NCI-H187 treated with DMSO at 0.1 percent for 48 hours (cell line): ENCODE measurements at places on chromosomes 7 and 10.

GRCh38 chr7:117435475-117436043, 8.3 kb upstream of the ASZ1 start:
- DNase-seq = no peak

GRCh38 chr10:64518456-64518855, 997.3 kb downstream of the REEP3 start:
- DNase-seq = no peak

GRCh38 chr10:22564060-22564459, 150.3 kb downstream of the PIP4K2A start:
- DNase-seq = no peak

DNA sequence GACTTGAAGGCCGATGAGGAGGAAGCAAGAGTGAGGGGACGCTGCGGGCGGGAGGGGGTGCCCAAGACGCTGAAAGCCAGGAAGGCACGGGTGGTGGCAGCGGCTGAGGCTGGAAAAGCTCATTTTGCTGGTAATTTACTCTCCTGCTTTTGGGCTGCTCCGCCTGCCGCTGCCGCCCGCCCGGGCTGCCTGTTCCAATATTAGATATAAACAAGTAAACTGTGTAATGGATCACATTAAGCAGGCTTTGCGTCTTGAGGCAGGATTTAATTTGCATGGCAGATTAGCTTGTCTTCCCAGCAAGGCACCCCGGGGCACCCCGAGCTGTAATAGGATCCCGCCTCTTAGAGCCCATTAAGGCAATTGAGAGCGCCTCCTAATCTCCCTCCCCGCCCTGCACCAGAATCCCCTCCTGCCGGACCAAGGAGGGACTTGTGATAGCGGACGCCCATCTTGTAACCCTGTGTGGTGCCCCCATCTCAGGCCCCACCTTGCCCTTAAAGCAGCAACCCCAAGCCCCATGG, 46.1 kb upstream of the SLF2 start:
- no peak for DNase-seq

GRCh38 chr7:114539575-114539974, 125.0 kb downstream of the FOXP2 start:
- DNase-seq = no peak

GRCh38 chr10:24097751-24098207, 111.2 kb upstream of the KIAA1217 start:
- no peak for DNase-seq

GRCh38 chr10:87058171-87058570, 36.5 kb downstream of the GLUD1 start:
- DNase-seq = no peak

- no peak for DNase-seq
Measured at GRCh38 chr10:75347186-75347585, 54.4 kb downstream of the ZNF503 start.

DNA sequence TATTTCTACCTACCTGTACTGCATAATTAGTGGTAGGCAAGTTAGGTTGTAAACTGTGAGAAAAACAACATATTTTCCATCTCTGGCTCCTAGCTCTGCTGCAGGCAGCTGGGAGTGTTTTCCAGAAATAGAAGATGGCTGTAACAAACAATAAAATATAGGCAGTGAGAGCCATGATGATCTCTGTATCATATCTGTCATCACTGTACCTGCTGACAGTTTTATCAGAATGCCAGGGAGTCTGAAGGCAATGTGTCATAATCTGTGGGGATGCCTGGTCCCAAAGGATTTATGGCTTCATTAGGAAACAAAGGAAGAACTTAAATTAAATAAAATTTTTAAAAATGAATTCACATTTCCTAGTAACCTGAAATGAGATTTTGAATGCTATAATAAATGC, 160.9 kb upstream of the SMIM30 start:
- no peak for DNase-seq

- DNase-seq = no peak
Measured at GRCh38 chr10:127193125-127193524, 3.3 kb downstream of the INSYN2A start.

- no peak for DNase-seq
Measured at GRCh38 chr7:137591421-137591837, 247.9 kb upstream of the PTN start.

GRCh38 chr10:27688276-27688675, 57.3 kb downstream of the MKX start:
- no peak for DNase-seq

- DNase-seq = no peak
Measured at GRCh38 chr7:100515072-100515532, 23.9 kb upstream of the AGFG2 start.

- DNase-seq = no peak
Measured at GRCh38 chr7:13278020-13278419, 590.6 kb downstream of the ARL4A start.

DNA sequence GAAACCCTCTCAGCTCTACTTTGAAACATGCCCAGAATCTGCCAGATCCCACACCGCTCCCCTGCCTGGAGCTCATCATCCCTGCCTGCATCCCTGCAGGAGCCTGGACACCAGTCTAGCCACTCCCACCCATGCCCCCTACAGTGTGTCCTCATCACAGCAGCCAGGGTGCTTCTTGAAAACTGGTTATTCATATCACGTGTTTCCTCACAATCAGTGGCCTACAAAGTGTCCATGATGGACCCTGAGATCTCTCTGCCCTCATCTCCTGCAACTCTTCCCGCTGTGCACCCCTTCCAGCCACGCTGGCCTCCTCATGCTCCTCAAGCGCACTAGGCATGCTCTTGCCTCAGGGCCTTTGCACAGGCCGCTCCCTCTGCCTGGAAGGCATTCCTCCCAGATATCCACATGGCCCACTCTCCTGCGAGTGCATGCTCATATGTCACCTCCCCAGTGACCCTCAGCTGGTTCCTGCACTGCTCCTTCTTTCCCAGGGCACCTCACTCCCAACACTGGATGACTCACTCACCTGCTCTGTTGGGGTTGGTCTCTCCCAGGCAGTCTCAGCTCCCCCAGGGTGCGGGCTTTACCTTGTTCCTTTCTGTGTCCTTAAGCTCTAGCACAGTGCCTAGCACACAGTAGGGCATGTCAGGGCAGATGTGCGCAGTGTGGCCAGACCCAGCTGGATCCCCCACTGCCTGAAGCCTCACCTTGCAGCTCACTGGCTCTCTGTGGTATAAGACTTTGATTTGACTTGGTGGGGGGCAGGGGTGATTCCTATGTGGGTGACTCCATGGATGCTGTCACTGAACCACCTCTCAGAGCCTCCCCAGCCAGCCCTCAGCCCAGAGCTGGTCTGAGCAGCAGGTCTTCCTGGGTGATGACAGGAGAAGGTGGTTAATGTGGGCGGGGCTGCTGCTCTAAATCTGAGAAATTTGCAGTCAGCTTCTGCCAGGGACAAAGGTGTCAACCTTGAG, 37.3 kb downstream of the CDH23 start:
- no peak for DNase-seq

DNA sequence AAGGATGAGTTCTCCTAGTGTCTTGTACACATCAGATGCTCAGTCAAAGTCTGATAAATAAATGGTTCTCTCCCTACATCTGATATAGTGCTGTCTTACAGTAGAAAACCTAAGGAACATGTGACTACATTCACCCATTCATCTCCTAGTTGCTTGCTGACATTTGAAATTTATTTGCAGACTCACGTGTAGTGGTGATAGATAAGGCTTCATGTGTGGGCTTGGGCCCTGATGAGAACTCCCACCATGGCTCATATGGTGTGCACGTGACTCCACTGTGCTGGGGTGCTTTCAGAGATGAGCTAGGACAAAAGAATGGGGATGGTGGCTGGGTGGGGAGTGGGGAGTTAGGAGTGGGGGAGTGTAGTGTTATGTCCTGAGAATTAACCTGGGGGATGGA, 287.3 kb downstream of the RPS24 start:
- no peak for DNase-seq

GRCh38 chr10:104437226-104437625, 83.6 kb downstream of the CFAP58 start:
- DNase-seq = no peak

DNA sequence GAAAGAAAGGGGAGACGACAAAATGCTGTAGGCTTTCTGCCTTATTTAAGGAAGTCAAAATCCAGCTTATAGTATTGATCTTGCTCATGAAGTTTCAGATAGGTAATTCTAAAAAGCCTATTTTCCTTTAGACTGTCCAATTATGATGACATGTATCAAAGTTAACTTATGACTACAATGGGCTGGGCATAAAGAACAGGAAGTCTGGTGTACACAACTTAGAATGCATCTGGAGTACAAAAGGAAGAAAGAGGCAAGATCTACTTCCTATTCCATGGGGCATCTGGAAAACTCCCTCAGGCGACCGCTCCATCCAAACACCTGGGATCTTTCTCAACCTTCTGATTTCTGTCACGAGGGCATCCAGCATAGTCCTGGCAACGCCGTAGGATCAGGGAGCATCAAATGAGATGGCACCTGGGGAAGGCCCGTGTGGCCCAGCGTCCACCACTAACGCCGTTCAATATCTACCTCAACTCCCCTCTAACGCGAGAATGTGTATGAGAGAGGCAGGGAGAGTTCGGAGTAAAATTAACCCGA, 512 bp downstream of the FAM24B start:
- DNase-seq = no peak

- DNase-seq = no peak
Measured at GRCh38 chr7:111459065-111459756, 103.1 kb downstream of the IMMP2L start.

GRCh38 chr10:61941202-61941681, 39.7 kb downstream of the ARID5B start:
- no peak for DNase-seq

- DNase-seq = no peak
Measured at GRCh38 chr7:105788816-105789349, 87.5 kb downstream of the ATXN7L1 start.

GRCh38 chr7:157278167-157278790, 58.5 kb upstream of the DNAJB6 start:
- no peak for DNase-seq

DNA sequence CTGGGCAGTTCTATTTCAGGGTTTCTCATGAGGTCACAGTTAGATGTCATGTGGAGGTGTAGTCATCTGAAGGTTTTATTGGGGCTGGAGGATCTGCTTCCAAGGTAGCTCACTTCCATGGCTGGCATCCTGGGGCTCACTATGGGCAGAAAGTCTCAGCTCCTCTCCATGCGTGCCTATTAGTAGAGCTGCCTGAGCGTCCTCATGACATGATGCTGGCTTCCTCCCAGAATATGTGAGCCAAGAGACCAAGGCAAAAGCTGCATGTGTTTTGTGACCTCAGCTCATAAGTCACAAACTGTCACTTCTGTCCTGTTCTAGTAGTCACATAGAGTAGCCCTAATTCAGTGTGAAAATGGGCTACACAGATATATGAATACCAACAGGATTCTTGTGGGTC, 524.4 kb downstream of the SUGCT start:
- no peak for DNase-seq

GRCh38 chr7:67423065-67423464, 426.4 kb downstream of the TYW1 start:
- DNase-seq = peak; percentile 7

DNA sequence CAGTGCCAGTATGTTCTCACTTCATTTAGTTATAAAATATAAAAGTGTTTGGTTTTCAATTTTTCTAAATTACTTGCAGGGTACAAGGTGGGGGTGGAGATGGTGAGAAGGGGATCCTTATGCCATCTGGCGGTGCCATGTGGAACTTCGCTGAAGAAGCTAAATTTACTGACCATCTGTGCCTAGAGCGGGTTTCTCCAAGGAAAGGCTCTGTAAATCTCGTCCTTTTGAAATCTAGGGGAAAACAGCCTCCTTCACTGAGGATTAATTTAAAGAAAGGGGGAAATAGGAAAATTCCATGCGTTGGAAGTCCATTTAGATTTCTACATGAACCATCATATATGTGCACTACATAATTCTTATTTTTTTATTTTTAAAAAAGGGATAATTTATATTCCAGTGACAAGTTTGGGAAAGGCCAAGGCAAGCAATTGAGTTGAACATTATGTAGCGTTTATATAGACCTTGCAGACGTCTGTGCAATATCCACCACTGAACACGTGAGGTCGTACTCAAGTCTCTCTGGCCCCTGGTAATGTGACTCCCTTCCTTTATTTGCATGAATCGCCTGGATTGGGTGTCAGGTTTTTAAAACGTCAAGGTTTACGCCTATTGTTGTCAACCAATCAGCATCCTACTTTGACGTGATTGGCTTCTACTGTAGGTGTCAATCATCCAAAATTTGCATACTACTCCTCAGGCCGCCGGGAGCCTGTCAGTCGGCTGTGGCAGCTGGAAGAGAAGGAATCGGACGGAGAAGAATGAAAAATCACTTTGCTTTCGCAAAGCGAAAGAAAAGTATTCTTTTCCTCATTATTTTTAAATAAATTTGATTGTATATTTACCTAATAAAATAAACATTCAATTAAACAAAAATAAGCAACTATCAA, 297.1 kb upstream of the NFE2L3 start:
- peak; percentile 91 for DNase-seq

- no peak for DNase-seq
Measured at GRCh38 chr10:80443531-80443974, 10.6 kb upstream of the TSPAN14 start.

DNA sequence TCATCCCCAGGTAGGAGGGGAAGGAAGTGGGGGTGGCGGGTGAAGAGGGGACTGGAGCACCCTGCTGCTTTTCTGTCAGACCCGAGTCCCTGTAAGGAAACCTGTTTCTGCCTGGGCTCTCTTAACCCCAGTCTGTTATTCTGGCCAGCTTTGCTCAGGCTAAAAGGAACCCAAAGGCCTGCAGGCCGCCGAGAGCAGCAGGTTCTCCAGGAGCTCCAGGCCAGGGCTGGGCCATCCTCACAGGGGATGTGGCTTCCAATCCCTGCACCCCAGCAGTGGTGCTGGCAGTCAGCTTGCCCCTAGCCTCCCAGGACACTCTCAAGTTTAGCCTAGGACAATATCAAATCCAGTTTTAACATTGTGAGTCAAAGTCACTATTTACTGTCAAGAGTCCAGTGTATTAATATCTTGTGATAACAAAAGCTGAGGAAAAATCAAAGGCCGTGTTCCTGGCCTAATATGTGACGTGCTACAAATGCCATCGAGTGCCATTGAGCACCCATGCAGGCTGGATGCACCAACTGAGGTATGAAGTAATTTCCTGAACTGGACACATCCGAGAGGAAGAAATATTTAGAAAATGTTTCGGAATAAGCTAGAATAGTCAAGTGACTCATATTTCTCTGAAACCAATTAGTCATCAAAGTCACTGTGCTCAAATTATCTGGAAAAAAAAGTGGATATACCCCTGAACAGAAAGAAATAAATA, 7.0 kb downstream of the PKD1L1 start:
- DNase-seq = no peak

DNA sequence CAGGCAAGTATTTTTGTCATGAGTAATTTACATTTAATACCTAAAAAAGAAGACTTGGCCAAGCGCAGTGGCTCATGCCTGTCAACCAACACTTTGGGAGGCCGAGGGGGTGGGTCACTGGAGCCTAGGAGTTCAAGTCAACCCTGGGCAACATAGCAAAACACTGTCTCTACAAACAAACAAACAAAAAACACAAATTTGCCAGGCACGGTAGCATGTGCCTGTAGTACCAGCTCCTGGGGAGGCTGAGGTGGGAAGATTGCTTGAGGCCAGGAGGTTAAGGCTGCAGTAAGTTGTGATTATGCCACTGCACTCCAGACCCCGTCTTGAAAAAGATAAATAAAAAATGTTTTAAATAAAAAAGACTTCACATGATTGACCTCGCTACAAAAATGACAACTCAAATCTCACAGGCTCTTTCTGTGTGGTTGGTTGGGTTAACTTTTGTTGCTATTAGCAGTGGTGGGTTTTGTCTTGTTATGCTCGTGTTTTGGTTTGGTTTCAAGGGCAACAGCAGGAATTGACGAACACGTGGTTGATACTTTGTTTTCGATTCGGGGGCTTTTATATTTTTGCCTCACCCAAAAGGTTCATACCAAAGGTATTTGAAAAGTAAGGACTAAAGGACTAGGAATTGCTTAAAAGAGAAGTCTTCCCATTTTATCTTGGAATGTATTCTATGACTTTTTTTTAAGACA, 227.2 kb upstream of the MKLN1 start:
- DNase-seq = no peak
